ENCODE measurements at places on chromosomes 7 and 10.
A peak's percentile ranks its signal among the peaks of the same experiment; 100 is the strongest.

- DNase-seq = no peak
Observed at GRCh38 chr7:30912021-30912730, 523 bp downstream of the AQP1 start.

- DNase-seq = no peak
Observed at GRCh38 chr10:124318811-124319210, 99.9 kb downstream of the OAT start.

DNA sequence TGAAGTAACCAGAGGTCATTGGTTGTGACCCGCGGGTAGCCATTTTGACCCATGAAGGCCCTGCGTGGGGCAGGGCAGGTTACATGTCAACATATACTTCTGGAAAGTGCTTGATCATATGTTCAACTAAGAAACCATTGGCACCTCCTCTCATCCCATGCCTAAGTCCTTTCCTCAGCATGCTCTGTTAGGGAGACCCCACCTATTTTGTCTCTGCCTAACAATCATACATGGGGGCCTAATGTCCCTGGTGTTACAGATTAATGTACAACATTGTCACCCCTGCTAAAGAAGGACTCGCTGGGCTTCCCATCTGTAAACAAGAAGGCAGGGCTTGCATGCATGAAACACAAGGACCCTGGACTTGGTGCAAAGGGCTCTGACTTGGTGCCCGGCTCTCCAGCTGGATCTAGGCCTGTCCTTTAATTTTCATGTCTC lies 133.7 kb upstream of the TNS3 start:
- DNase-seq = no peak

DNA sequence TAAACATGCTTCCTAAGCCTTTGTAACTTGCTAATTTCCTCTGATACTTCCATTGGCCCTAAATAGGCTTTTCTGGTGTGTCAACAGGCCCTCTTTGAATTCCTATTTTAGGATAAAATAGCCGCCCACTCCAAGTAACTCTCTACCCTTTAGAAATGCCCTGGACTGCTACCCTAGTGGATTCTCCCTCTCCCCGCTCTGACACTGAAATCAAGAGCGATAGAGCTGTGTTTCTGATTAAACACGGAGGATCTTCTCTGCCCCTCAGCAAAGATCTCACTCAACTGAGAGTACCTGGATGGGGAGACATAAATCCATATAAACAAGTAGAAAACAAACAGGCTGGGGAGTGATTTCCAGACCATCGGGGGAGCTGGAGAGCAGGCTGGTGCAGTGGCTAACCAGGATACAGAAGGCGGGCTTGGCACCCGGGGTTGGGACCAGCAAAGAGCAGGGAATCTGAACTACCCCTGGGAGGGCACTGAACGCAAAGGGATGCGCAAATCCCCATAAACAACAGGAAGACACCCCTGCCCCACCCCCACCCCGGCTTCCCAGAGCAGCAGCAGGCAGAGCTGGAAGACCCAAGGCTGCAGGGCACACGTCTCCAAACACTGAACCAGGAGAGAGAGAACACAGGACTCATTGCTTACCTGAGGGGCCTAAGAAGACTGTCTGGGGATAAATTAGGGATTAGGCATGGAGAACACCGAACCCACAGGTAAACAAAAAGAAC lies 2.5 kb downstream of the ASB13 start:
- DNase-seq = no peak

- DNase-seq = no peak
Observed at GRCh38 chr7:73964786-73965185, 63.2 kb upstream of the ELN start.

DNA sequence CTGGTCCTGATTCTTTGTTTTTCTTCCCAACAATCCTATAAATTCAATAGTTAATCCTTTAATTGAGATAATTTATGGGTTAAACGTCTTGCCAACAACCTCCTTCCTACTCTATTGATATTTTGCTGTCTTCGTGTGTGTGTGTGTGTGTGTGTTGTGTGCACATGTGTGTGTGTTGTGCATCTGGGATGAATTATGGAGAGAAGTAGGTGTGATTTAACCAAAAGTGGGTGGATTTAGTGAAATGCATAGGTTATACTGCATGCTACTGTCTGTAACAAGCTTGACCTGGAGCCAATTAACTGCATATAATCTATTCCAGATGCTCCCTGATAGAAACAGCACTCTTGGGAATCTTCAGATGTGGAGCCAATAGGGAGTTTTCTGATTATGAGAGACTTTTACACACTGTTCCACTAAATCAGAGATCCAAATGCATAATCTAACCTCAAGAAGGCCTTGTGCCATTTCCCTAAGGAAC lies 61.2 kb downstream of the SEMA3D start:
- DNase-seq = no peak

- DNase-seq = peak; percentile 27
Observed at GRCh38 chr10:47340608-47341170, 7.5 kb upstream of the RBP3 start.

GRCh38 chr7:21914671-21915070 lies 31.0 kb downstream of the CDCA7L start:
- DNase-seq = no peak

DNA sequence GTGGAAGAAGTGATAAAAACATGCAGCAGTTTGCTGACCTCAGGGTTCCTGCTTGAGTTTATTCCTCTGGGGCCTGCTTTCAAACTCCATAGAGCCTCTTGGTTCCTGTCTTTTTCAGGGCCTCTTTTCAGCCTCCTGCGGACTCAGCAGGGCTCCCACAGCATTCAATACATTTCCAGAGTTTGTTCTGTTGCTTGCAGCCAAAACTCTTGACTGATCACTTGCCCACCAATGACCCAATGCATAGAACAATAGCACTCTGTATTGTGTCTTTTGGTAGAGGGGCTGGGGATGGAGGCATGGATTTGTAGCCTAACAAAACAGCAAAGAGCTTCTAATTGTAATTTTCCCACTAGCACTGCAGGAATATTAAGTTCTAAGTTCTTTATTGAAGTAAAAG lies 50.8 kb upstream of the CREB5 start:
- no peak for DNase-seq

DNA sequence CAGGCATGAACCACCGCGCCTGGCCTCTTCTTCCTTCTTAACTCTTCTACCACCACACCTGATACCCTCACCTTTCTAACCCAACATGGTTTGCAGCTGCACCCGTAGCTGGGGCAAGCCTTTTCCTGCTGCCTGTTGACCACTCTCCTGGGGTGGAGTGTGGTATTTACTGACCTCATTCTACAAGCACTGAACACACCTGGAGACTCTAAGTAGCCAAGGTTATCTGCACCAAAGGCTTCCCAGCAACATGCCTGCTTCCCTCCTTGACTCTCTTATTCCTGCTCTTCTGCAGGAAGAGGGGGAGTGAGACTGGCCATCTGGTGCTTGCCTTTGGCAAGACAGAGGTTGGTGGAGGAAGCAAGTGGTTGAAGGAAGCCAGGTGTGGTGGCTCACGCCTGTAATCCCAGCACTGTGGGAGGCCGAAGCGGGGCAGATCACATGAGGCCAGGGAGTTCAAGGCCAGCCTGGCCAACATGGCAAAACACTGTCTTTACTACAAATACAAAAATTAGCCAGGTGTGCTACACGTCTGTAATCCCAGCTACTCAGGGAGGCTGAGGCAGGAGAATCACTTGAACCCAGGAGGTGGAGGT lies 10.1 kb downstream of the ACTR1A start:
- DNase-seq = no peak

- no peak for DNase-seq
Observed at GRCh38 chr7:46745707-46746090, 824.6 kb upstream of the IGFBP3 start.

DNA sequence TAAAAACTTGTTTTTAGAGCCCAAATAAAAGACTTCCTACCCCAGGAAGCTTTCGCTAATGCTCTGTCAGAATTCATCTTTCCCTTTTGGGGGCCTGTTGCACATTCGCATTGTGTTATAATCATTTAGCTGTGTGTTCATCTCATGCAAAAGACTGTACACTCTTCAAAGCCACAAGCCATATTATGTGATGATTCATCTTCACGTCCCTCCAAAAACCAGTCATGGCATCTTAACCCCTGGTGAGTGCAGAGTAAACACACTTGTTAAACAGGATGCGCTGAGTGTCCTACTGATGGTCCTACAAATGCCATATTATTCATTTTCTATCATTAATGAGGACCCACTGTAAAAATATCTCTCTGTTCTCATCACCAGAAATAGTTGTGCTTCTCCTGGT lies 235.4 kb downstream of the KIAA1217 start:
- DNase-seq = no peak

- no peak for DNase-seq
Observed at GRCh38 chr7:20896996-20897395, 110.3 kb upstream of the SP8 start.

DNA sequence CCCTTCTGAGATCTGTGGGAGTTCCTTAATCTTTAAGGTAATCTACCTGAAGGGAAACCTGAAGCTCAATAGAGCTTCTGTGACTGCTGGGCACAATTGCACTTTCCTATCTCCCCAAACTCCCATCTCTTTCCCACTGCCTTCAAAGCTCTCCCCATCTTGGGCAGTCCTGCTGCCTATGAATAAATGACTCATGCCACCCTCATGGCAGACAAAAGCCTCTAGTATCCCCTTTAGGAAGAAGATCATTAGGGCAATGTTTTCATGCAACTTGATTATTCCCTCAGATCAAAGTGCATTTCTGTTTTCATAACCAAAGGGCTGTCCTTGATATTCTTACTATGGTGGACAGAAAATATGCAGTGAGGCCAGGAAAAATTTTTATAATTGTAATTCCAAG lies 704.9 kb upstream of the LRRN3 start:
- DNase-seq = no peak

- DNase-seq = no peak
Observed at GRCh38 chr10:69125554-69125953, 1.6 kb downstream of the VPS26A start.

DNA sequence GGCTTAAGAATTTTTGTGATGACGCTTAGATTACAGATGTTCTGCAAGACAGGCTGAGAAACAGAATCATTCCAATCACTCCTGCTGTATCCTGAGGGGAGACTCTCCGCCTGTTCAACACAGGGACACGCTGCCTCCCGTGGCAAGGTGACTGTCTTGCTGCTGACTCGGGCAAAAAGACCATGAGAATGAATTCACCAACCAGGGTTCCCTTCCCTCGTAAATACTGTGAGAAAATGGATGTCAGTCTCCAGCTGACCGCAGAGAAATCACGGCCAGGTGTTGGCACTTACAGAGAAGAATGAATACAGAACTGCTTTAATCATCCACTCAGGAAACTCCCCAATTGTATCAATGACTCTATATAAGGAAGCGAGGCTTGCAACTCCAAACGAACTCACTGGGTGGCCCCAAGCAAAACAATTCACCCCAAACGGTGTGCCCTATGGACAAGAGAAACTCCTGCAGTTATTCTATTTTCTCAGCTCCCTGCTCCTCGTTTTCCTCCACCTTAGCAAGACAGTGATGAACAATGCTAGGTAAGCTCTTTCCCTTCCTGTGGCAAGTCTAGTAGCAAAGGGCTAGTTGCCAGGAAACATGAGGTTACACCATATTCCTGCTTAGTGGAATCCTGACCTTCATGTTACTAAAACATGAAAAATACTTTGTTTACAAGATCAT lies 22.8 kb downstream of the GNA12 start:
- DNase-seq = no peak

DNA sequence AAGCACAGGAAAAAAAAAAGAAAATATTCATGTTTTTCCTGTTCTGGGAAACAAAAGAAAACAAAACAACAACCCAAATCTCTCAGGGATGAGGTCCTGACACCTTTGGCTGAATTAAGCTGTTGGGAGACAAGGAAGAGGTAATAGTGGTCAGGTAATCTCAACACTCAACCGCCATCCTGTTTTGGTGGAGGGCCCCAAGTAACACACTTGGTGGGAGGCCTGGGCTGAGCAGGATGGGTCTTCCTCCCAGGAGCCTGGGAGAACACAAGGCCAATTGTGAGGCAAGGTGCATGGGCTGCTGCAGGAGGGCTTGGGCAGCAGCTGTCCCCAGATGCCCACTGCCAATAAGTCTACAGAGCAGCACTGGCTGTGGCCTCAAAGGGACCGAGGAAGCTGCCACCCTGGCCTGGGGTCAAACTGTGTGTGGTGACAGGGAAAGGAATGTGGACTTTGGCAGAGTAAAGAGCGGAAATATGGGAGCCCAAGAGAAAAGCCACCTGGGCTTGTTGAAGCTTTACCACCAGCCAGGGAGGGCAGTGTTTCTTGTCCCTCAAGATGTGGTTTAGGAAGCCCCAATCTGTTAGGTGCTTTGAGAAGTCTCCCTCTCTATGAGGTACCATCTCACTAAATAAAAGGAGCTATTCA lies 93.5 kb upstream of the SLC25A13 start:
- DNase-seq = no peak

GRCh38 chr7:133976140-133976539 lies 151.0 kb upstream of the LRGUK start:
- no peak for DNase-seq

DNA sequence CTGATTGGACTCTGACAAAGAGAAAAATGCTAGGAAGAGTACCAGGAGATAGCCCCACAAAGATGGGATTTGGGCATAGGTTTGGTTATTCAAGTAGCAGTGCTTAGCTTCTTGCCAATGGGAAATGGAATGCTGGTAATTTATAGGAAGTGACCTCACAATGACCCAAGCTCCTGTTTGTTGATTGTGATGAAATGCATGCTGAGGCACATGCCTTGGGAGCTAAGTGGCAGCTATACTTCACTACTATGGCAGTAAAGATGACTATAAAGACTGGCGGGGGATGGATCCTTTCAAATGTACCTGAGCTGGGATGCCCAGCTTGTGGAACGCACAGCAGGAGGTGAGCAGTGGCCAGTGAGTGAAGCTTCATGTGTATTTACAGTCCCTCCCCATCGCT lies 153.8 kb downstream of the ZNF22 start:
- DNase-seq = no peak

DNA sequence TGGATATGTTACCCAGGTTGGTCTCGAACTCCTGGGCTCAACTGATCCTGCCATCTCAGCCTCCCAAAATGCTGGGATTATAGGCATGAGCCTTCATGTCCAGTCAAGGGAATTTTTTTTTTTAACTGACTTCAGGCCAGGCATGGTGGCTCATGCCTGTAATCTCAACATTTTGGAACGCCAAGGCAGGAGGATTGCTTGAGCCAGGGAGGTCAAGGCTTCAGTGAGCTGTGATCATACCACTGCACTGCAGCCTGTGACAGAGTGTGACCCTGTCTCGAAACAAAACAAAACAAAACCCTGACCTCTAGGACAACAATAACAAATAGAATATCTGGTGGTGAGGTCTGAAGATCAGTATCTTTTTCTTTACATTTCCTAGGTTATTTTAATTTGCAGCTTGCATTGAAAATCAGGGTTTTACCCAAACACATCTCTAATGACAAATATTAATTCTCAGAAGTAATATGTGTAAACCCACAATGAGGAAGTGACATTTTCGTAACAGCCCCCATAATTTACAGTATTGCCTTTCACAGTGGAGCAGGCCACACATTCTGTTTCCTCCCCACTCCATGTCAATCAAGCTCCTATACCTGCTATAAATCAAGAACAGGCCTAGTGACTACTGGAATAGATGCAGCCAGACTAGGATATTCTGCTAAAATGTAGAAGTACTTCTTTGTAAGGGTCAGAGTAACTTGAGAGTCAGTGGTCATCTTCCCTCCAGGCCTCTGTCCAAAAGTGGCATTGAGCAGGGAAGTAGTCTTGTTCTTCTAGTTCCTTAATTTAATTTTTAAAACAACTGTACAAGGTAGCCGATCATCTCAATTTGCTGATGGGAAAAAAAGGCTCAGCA lies 43.3 kb upstream of the ECHDC3 start:
- DNase-seq = no peak
